COR-L47 (cell line): ENCODE measurements at places on chromosomes 4 and X.

DNA sequence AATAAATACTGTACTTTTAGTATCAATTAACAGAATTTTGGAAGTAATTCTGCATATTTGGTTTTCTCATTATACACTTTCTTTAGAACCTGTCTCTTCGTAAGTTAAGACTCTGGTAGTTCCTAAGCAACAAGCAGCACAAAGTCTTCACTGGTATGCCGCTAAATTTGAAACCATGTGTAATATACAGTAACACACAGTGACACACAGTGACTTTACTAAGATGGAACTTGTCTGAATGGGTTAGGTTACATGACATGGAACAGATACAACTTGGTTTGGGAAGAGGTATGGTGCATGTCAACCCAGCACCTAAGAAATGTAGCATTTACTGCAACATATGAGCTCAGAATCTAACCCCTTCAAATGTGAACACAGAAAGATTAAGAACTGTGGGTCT is 83.5 kb upstream of the PRSS48 start:
- no peak for DNase-seq

DNA sequence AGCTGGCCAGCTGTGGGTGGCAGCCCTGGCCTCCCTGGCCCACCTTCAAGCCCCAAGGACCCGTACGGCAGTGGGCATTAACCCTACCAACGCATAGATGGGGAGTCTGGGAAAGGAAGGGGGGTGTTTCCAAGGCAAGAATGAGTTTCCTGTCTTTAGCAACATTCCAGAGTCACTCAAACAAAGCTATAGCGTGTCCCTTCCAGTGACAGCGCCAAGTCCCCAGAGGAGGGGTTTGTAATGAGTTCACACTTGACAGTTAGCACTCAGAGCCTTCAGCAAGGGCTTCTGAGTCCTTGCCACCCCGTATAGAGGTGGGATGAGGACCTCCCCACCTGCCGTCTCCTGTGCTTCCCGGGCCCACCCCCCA is 1.8 kb downstream of the BGN start:
- DNase-seq, result no peak

GRCh38 chr4:114538012-114538617 is 60.5 kb upstream of the UGT8 start:
- no peak for DNase-seq

GRCh38 chr4:153418558-153418957 is 47.6 kb upstream of the TMEM131L start:
- DNase-seq, result no peak

GRCh38 chr4:96729641-96730040 is 889.7 kb downstream of the PDHA2 start:
- no peak for DNase-seq

GRCh38 chr4:184751585-184751956 is 17.7 kb upstream of the CENPU start:
- no peak for DNase-seq

DNA sequence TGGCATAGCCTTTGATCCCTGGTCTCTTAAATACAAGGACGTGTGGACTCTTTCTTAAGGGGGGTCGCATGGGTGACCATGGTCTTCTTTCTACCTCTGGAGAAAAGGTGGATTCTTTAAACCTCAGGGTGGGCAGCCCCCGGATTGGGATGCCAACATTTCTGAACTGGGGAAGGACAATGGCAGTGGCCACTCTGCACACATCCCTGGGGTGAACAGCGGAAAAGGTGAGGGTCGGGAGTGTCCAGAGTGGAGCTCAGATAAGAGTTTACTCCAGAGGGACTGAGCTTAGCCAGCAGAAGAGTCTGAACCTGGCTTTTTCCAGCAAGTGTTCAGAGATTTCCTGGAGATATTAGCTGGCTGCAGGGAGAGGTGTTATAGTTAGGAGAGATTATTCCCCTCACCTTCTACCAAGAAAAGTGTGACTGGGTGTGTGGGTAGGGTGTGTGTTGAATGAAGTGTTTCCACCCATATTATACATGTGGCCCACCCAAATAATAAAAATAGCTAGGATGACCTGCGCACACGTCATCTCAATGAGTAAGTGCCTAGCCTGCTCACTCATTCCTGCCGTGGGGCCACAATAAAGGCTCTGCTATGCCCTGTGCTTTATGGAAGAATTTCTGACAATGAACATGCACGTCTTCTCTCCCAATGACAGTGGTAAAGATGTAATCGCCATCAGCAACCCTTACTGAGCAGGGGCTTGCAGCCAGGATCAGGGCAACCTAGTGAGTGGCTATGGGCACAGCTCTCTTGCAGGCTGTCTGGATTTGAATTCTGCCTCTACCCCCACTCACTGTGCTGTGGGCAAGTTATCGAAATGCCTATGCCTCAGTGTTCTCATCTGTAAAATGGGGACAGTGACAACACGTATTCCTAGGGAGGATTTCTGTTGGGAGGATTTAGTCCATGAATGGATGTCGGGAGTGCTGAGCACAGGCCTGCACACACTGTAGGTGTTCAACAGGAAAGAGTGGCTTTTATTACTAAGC is 76.6 kb downstream of the SLC2A9 start:
- no peak for DNase-seq

DNA sequence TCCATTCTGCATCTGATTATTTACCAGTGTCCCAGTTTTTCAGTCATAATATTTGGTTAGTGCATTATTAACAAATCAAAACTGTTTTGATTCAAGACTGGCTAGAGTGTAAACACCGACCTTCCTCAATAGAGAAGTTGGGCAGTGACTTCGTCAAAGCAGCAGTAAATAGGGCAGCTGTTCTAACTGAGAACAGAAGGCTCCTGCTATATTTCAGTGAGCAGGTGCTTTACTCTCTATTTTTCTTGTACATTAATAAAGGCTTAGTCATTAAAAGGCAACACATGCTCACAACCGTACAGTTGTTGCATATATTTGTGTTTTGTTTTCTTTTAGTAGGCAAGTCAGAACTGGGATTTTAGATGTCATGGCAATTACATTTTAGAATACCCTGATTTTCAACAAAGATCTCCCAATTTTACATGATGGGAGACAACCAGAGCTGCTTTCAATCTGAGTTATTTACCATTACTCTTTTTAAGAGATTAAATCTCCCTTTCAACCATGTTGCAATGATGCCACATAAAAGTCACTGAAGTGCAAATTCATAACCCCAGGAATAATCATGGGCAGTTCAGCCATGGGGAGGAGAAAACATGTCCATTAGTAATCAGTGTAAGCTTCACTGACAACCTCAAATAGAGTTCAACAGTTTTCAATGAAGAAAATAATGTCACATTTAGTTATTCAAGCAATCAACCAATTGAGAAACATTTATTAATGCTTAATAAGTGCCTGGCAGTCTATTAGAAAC is 233.3 kb downstream of the NDST4 start:
- DNase-seq, result peak; percentile 60

- no peak for DNase-seq
Observed at GRCh38 chr4:93671093-93671492, 157.5 kb upstream of the ATOH1 start.

GRCh38 chrX:48719958-48720357 is 23.4 kb downstream of the SUV39H1 start:
- DNase-seq, result no peak

DNA sequence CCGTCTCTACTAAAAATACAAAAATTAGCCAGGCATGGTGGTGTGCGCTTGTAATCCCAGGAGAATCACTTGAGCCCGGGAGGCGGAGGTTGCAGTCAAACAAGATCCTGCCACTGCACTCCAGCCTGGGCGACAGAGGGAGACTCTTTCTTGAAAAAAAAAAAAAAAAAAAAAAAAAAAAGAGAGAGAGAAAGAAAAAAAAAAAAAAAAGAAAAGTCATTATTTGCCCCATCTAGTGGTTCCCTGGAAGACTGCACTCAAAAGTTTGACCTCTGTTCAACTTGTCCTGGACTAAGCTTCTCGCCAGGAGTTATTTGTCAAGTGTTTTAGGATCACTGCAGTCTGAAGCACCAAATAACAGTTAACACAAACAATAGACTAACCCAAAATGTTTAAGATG is 45.3 kb upstream of the KCTD8 start:
- no peak for DNase-seq

GRCh38 chr4:151049430-151049884 is 34.4 kb upstream of the LRBA start:
- no peak for DNase-seq

GRCh38 chr4:122776916-122777315 is 44.4 kb downstream of the BBS12 start:
- DNase-seq, result peak; percentile 66
